D341Med (cell line): ENCODE measurements at places on chromosomes 13 and 19.
A peak's percentile ranks its signal among the peaks of the same experiment; 100 is the strongest.

DNA sequence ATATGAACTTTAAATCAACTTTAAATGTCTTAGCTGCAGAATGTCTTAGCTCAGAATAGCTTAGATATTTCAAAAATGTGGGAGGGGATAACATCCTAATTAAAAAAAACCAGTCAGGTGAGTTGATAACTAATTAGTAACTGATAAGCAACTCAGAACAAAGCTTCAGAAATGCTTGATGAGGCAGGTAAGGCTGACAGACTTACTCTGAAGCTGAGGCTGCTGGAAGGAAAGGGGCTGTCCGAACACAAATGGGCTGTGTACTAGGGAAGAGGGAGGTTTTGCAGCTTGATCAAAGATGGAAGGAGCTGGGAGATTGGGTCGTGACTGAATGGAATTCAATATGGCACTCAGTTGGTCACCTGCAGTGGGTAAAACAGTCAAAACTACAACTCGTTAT lies 91.2 kb upstream of the FBXL3 start:
- DNase-seq = no peak

- no peak for DNase-seq
Observed at GRCh38 chr19:46017095-46017429, 5.8 kb downstream of the PGLYRP1 start.

DNA sequence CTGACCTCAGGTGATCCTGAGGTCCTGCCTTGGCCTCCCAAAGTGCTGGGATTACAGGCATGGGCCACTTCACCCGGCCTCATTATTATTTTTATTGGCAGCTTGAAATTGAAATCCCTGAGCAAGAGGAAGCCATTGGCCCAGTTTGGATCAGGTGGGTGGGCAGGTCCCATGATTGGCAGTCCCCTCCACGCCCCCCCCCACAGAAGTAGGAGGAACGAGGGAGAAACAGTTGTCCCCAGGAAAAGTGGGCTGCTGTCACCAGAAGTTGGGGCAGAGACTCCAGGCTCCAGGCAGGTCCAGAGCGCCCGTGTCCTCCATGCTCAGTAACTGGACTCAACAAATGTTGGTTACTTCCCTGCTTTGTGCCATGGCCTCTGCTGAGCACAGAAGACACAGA lies 70.4 kb downstream of the SIPA1L3 start:
- no peak for DNase-seq

- no peak for DNase-seq
Observed at GRCh38 chr19:43527860-43528622, 1.0 kb upstream of the ETHE1 start.

- DNase-seq = no peak
Observed at GRCh38 chr19:31144075-31144870, 205.0 kb downstream of the TSHZ3 start.

GRCh38 chr19:42281827-42282762 lies 13.0 kb downstream of the CIC start:
- no peak for DNase-seq

- peak; percentile 99 for DNase-seq
Observed at GRCh38 chr19:5292822-5293611, 47.6 kb downstream of the PTPRS start.

DNA sequence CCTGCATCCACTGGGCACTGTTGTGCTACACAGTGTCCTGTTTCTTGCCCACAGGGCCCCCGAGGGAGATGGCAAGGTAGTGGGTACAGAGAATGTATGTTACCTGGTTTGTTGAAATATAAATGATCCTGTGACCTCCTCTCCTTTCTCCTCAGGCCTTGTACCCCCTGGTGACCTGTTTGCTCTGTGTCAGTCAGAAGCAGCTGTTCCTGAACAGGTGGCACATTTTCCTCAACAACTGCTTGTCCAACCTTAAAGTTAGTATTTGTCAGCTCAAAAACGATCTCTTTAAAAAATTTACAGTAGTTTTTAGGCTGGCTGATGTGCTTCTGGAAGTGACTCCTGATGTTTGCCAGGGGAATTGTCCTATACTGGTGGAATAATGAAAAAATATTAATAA lies 105.1 kb downstream of the FRY start:
- no peak for DNase-seq

- no peak for DNase-seq
Observed at GRCh38 chr13:97588993-97589392, 155.0 kb downstream of the RAP2A start.

DNA sequence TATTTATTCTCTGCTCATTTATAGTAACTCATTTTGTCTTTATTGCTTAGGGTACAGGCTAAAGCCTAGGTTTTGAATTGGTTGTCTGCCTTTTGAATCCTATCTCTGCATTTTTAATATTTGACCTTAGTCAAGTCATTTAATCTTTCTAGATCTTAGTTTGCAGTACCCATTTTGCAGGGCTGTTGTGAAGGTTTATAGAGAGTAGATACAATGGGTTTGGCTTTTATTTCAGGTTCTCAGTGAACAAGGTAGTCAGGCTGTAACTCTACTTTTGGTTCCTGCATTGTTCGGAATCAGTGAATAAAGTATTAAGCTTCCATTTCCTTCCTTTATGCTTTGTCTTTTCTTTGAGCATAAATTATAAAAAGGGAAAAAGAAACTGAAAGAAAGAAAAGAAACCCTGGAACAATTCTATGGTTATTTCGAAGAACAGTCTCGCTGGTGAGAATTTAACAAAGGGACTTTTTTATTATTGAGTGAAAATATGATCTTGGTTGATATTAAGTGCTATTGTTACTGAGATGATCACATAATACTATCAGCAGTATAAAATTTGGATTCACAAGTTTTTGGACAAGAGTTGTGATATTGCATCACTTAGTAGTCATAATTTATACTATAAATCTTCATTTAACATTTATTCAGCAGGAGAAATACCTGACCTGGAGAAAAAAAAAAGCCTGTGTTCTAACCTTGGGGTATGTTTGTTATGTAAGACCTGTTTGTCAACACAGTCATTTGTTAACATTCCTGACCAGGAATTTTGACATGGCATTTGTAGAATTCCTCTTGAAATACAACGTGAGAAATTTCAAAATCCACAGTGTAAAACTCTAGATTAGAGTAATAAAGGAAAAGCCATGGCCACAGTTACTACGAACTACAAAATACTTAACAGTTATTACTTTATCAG lies 91.3 kb downstream of the ZMYM2 start:
- no peak for DNase-seq

DNA sequence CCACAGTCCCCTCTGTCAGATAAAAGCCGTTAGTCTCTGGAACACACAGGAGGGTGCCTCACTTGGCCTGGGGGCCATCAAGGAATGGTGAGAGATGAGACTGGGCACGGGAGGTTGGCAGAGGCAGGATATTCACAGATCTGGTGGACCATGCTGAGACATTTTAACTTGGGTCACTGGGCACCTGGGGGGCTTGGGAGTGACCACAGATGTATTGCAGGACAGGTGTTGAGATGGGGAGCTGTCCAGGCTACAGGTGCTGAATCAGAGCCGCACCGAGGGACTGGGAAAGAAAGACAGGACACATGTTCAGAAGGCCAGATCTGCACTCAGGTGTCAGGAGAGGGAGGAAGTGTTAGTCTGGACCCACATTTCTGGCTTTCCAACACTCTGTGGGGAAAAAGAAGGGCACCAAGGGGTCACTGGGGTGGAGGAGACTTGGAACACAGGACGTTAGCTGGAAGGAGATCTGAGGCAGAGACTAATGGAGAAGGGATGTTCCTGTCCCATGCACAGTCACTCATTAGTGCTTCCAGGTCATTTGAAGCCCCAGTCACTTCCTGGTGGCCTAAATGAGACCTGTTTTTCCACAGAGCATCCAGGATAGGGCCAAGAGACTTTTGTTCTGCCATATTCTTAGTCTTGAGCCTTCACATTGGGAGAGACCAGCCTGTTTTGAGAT lies 56.1 kb downstream of the CHST8 start:
- no peak for DNase-seq

GRCh38 chr13:106139942-106140341 lies 395.5 kb downstream of the EFNB2 start:
- DNase-seq = no peak

DNA sequence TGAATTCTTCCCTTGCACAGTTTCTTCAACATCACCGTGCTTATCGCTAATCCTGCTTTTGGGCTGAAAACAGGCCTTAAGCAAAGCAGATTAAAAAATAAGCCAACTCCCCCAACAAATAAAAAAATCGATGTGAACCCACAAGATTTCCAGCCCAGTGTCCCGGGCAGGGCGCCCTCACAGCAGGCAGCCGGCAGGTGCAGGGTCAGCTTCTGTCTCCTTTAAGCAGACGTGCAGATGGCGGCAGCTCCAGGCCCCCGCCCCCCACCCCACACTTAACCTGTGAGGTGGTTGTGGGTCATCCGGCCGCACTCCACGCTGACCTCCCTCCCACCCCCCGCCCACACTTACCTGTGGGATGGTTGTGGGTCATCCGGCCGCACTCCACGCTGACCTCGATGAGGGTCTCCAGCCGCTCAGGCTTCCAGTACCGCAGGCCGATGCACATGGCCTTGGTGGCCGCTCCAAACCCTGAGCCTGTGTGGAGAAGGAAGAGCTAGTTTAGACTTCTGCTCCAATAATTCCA lies 19.8 kb downstream of the ADPRHL1 start:
- no peak for DNase-seq

DNA sequence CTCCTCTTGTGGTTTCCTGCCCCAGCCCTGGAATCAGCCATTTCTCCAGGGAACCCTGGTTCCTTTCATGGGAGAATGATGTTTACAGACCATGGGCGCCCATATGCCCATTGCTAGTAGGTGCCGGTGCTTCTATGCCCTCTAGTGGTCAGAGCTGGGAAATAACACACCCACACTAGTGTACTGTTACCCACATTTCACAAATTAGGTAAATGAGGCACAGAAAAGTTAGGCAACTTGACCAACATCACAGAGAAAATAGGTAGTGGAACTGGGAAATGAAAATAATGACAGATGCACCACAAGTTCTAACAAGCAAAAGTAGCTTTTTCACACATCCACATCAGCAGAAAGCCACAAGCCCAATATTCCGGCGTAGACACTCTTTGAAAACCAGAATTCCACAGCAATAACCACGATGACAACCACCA lies 1.3 kb upstream of the CEACAM3 start:
- DNase-seq = peak; percentile 65

GRCh38 chr13:80235166-80235966 lies 105.6 kb downstream of the SPRY2 start:
- no peak for DNase-seq

- DNase-seq = no peak
Observed at GRCh38 chr13:25585000-25585399, 213.2 kb downstream of the ATP8A2 start.

DNA sequence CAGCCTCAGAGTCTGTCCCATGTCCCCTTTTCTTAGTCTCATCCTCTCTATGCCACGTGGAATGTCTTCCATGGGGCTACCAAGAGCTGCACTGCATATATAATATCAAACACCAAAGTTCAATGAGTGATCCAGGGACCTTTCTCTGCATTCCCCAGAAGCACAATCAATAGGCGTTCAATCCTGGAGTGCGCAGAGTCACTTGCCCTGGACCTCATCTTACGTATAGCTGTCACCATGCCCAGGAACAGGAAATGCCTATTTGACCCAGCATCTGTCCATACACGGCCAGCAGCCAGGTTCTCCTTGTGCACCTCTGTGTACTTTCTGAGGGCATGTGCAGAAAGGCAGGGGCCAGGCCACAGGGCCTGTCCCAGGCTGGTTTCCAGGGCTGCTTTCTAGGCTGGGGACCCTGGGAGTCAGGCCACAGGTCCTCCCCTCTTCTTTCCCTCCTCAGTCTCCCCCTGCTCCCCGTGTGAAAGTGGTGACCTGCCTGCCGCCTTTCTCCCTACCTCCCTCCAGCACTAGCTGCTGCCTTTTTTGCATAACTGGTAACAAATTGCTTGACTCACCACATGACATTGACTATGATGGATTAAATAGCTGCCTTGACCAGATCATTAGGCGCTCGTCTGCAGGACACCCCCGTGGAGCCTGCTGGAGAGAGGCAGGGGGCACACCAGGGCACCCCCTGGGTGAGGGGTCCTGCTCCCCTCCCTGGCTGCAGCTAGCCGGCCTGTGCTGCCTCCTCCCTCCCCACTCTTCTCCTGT lies 222.0 kb downstream of the ZNF536 start:
- no peak for DNase-seq

- DNase-seq = no peak
Observed at GRCh38 chr13:50901701-50902100, 7.9 kb upstream of the RNASEH2B start.

DNA sequence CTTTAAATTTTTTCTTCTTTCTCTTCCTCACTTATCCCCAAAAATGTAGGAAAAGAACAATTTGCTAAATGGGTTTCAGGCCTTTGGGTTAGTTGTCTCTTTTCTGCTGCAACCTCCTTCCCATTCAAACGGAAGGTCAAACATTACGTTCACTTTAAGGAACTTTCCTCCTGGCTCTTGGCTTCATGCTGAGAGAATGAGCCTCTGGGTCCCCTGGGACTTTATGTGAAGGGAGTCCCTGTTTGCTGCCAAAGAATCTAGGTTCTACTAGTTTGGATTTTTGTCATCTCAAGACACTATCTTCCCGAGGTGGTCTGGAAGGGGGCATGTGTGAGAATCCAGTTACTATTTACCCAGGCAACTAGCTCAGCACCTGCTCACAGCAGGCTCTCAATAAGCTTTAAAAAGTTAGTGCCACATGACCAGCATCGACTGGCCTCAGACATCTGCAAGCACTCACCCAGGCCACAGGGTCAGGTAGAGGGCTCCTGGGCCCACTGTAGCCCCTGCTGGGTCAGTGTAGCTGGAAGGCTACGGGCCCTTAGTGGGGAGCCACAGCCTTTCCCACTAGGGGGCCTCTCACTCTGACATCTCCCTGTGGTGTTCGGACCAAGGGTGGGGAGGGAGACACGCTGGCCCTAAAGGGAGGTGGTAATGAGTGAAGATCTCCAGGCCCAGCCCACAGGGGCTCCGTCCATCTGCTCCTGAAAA lies 40.5 kb downstream of the FAM124A start:
- peak; percentile 45 for DNase-seq

DNA sequence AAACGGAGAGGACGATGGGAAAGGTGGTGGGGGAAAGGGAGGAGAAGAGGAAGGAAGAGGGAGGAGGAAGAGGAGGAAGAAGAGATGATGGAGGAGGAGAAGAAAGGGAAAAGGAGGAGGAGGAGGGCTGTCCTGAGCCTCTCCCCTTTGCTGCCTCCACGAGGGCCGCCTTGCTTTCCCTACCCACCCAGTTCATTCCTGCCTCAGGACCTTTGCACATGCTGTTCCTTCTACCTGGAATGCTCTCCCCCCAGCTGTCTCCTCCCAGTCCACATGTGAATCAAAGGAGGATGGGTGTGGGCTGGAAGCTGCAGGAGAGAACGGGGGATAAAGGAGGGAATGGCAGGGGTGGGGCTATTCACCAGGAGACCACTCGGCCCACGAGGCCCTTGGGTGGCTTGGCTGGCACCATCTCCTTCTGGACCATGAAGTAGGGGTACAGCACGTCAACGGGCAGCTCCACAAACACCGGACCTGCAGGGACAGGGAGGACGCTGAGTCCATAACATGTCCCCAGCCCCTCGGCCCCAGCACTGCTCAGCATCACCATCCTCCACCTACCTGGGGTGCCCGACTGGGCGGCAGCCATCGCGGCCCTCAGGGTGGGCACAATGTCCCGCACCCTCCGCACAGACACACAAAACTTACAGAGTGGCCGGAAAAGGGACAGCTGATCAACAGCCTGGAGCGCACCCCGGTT lies 15.3 kb downstream of the SYDE1 start:
- DNase-seq = no peak

GRCh38 chr19:19022380-19022961 lies 10.8 kb downstream of the SUGP2 start:
- no peak for DNase-seq
